ENCODE measurements at places on chromosomes 13 and 19. TPM values are rescaled to one million over a fixed set of nuclear protein-coding genes. Genes with fewer than 3 reads are reported as not detected.

DNA sequence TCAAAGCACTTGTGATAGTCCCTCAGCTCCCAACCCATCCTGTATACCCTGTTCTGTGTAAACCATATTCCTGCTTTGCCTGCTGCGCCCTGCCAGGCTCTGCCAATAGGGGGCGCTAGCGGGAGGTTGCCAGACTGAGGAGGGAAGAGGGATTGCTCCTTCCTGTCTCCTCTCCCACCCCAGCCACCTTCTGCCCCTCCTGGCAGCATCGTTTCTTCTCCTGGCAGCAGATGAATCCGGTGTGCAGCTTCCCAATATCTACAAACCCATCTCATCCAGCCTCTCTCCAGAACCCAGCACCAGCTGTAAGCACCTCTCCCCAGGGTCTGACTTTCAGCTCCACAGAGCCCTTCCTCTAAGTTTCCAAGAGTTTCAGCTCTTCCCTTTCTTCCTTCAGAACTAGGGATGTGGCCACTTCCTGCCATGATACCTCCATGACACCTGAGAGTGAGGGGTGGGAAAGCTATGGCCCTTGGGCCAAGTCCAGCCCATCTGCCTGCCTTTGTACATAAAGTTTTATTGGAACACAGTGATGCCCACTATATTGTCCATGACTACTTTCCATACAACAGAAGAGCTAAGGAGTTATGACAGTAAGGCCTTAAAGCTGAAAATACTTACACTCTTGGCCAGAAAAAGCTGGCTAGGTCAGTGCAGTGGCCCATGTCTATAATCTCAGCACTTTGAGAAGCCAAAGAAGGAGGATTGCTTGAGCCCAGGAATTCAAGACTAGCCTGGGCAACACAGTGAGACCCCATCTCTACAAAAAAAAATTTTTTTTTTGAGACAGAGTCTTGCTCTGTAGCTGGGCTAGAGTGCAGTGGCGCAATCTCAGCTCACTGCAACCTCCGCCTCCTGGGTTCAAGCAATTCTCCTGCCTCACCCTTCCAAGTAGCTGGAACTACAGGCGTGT is 34.5 kb upstream of the ATP1A3 start:
- DNase-seq, result peak; percentile 93

GRCh38 chr13:49023431-49023830 is 47.7 kb downstream of the FNDC3A start:
- no peak for DNase-seq

DNA sequence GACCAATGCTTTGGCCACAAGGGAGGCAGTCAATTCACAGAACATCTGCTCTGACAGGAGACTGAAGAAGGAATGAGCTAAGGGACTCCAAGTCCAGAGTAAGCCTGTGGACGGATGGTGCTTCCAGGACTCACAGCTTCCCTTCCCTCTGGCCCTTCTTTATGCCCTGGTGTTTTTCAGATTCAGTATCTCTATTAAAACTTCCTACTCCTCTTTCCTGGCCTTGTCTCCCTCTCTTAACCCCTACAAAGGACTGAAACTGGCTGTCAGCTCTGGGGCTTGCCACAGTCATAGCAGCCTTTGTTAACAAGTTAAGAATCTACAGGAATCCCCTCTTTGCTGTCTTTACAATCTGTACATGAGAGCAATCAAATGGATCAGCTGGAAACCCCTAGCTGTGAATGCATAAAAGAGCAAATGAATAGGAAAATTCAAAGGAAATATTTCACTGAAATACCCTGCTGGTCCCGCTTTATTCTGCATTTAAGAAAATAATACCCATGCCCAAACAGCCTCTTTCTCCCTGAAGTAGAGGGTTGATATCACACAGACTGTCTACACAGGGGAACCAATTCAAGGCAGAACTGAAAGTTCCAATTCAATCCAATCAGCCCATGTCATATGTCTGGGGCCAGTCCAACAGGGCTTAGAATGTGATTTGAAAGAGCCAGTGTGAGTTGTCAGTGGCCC is 192.3 kb downstream of the MZT1 start:
- no peak for DNase-seq

GRCh38 chr19:30471441-30471840 is 99.3 kb downstream of the ZNF536 start:
- DNase-seq, result no peak

- no peak for DNase-seq
These were observed 13.5 kb upstream of the CNFN start for GRCh38 chr19:42403586-42403985.

ZNF8 gene
- 18.8 TPM for total RNA-seq

DNA sequence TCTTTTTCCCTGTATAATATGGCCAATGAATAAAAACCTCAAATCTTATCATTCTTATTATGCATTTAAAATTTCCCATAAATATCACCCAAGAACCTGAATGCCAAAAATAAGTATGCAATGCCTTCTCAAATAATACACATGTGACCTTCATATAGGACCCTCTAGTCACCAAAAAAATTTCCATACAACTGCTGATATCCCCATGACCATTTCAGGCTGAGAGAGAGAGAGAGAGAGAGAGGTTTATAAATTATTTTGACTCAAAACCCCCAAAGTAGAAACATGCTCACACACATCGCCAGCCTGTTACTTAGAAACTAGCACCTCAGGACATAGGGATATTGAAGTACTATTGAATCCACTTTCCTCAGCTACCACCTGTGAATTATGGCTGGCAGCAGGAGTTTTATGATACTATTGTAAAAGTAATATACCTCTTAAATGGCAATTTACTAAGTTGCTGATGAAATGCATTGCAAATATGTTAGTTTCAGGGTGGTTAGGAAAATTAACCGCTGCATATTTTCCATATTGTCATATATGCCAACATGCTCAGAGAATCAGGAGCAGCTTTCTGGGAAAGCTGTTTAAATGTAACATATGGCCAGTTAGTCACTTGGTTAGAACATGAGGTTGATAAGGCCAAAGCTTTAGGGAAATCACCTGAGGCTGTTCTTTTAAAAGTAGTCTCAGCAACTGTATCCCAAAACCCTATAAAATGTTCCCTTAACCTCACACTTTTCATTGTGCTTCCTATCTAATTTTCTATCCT is 230.8 kb downstream of the DCT start:
- DNase-seq, result no peak

GRCh38 chr13:36211567-36211966 is 2.8 kb downstream of the SOHLH2 start:
- DNase-seq, result no peak

DNA sequence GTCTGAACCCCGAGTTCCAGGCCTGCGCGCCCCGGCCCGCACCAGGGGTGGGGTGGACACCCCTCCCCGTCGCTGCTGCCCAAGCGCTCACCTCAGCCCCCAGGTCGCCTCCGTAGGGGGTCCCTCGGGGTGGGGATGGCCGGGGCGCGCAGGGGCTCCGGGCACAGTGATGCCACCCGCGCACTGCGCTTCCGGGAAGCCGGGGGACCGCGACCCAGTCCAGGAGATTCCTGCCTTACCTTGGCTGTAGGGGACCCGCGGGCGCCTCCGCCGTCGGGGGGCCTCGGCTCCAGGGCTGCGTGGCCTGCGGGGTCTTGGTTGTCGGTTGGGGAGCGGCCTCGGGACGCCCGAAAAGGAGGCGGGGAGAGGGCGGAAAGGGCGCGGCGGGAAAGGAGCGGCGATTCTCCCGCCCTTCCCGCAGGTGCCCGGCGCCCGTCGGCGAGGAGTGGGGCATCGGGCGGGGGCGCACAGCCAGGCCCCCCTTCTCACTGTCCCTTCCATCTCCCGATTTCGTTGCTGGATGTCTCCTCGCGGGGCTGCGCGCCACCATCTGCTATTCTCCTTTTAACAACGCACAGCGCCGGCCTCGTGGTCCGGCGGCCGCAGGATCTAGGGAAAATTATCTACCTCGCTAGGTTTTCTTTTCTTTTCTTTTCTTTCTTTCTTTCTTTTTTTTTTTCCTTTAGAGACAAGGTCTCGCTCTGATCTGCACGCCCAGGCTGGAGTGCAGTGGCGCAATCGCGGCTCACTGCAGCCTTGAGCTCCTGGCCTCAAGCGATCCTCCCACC is at the start of gene KEAP1:
KEAP1 (minus strand) TSS at position 355 of the 788 bp plus-strand sequence. CDS start 3,323 bp downstream, outside the sequence.
- peak; percentile 56 for DNase-seq

DNA sequence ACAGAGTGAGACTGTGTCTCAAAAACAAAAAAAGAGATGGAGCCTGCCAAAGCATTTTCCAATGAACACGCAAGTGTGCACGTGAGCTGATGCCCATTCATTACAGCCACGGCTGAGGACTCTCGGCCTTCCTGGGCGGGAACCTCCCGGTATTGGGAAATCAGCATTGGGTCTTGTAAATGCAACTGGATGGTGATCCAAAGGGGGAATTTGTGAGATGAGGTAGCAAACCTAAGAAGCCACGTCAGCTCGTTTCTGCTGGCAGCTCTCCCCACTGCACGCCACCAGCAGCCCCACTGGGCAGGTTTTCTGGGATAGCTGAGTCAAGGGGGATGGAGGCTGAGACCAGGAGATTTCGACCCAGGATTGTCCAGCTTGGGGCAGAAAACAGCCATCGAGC is 11.5 kb downstream of the C13orf46 start:
- no peak for DNase-seq

- no peak for DNase-seq
These were observed 4.4 kb downstream of the GPR4 start for GRCh38 chr19:45597425-45598111.

OR7A5 gene
- not detected for total RNA-seq

DNA sequence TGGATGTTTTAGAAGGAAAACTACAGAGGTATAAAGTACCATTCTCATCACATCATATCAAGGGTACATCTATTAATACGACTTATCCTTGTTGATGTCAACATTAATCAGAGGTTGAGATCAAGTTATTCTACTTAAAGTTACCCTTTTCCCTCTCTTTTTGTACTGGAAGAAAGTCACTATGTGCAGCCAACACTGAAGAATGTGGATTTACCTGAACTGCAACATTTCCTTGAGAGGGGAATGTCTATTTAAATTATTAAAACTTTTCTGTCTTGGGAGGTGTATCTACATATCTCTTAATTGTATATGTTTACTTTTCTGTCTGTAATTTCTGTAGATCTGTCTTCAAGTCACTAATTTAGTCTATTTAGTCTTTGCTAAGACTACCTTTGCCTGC is 2.5 kb upstream of the FBXL3 start:
- no peak for DNase-seq

POP4 gene
- total RNA-seq, result 46.7 TPM

USHBP1 gene
- total RNA-seq, result 12.3 TPM

GRCh38 chr13:92807353-92807752 is 419.3 kb upstream of the GPC6 start:
- no peak for DNase-seq

TUBA3C gene
- not detected for total RNA-seq

GRCh38 chr13:112134391-112135075 is 67.6 kb downstream of the SOX1 start:
- DNase-seq, result no peak

DYRK1B gene
- total RNA-seq, result 12.2 TPM

DNA sequence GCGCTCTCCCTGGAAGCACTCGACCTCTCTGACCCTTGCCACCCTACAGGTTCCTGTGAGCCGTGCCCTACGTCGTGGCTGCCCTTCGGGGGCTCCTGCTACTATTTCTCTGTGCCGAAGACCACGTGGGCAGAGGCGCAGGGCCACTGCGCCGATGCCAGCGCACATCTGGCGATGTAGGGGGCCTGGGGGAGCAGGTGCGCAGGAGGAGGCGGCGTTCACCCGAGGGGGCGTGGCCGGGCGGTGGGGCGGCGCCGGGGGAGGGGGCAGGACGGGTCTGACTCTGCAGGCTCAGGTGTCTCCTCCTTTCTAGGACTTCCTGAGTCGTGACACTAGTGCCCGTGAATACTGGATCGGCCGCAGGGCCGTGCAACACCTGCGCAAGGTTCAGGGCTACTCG is 26.4 kb downstream of the CLEC4M start:
- DNase-seq, result peak; percentile 87

ADM5 gene
- total RNA-seq, result 6.7 TPM

All from WTC11 (cell line).